ENCODE measurements at places on chromosomes 3 and 15.
A peak's percentile ranks its signal among the peaks of the same experiment; 100 is the strongest.

GRCh38 chr3:51708216-51708845, 1.5 kb downstream of the GRM2 start:
- DNase-seq: no peak

- DNase-seq: no peak
Measured at GRCh38 chr3:165827233-165827632, 10.0 kb downstream of the BCHE start.

- DNase-seq: no peak
Measured at GRCh38 chr3:149459491-149460059, 14.9 kb upstream of the TM4SF4 start.

DNA sequence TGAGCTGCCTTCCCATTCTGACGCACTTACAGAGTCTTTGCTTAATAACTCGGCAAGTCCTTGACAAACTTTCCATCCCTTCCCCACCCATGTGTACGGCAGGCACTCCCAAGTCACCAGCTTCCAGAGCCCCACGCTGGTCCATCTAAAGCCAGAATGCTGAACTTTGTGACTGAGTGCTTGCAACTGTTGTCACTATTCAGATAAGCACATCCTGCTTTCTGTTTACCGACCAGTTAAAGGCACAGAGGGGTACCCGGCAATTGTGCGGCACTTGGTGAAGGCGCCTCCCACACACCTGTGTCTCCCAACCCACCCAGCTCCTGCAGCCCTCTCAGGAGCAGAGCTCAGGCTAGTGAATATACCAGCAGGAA, 430.6 kb downstream of the FOXP1 start:
- no peak for DNase-seq

DNA sequence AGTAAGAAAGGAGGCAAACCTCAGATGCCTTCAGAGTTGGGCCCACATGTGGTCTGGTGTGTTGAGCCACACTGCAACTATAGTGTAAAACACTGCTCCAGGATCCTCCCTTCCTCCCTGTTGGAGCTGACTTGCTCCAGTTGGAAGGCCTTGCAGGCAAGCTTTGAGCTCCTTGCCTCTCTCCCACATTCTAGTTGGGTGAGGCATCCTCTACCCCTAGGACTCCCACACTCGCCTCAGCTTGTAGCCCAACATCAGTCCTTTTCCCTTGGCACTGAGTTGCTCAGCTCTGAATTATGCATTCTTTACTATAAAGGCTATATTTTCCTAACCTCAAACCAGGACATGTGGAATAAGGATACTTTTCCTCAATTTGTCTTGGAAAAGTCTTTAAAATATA, 143.9 kb downstream of the NECTIN3 start:
- DNase-seq: no peak

GRCh38 chr15:89679212-89679611, at the start of gene PLIN1:
Gene PLIN1 (minus strand): TSS chr15:89679367. CDS start chr15:89677489, 1,878 bp downstream.
- no peak for DNase-seq

GRCh38 chr3:126927846-126928245, 55.1 kb upstream of the PLXNA1 start:
- DNase-seq: no peak

GRCh38 chr3:126927401-126927750, 55.5 kb upstream of the PLXNA1 start:
- DNase-seq: no peak

- no peak for DNase-seq
Measured at GRCh38 chr15:101198800-101199199, 53.0 kb downstream of the CHSY1 start.

GRCh38 chr15:75842722-75843677, at the start of gene UBE2Q2:
Gene UBE2Q2 (plus strand): TSS chr15:75843447. CDS start chr15:75843667, 220 bp downstream.
- DNase-seq: peak; percentile 41
